Right atrium auricular region (tissue), 2 donors: ENCODE measurements at places on chromosomes 11 and 22. TPM values are rescaled to one million over a fixed set of nuclear protein-coding genes. Genes with fewer than 3 reads are reported as not detected.

- no peaks in the 10 kb centered on the region for H3K27me3 ChIP-seq
- H3K4me3 ChIP-seq = no peak overlapping the region
- no peak for DNase-seq
- H3K36me3 ChIP-seq = no peaks in the 10 kb centered on the region
- no peak overlapping the region for H3K27ac ChIP-seq
Measured at GRCh38 chr22:41028841-41029240, 63.6 kb upstream of the EP300 start.

DNA sequence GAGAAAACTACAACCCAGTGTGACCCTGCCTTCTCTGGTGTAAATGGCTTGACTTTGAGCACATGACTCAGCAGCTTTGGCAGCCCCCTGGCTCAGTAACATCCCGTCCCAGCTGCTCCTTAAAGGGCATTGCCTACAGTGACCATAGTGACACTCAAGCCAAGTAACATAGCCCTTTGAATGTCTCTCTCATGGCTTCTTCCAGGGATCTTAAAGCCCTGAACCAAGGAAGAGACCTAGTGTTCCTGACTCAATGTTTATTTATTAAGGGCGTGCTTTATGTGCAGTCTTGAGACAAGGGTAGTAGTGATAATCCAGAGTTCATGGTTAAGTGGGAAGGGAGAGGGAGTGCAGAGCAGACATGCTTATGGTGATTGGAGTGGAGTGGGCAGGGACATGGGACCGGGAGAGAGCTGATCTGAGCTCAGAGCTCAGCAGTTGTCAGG, 125.7 kb downstream of the PARVA start:
- peaks cover 20% of the 10 kb centered on the region for H3K4me1 ChIP-seq
- peaks cover 40% of the 10 kb centered on the region for H3K36me3 ChIP-seq
- no peaks in the 10 kb centered on the region for H3K27me3 ChIP-seq
- no peak for DNase-seq
- no peak overlapping the region for H3K4me3 ChIP-seq
- H3K27ac ChIP-seq = no peak overlapping the region

DNA sequence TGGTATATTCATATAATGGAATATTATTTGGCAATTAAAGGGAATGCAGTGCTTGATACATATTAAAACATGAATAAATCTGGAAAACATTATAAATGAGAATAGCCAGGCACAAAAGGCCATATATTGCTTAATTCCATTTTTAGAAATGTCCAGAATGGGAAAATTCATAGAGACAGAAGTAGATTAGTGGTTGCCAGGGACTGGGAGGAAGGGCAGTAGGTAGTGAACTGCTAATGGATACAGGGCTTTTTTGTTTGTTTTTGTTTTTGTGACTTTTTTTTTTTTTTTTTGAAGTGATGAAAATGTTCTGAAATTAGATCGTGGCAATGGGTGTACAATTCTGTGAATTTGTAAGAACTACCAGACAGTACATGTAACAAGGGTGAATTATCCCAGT, 86.1 kb downstream of the YAP1 start:
- no peak overlapping the region for H3K27ac ChIP-seq
- H3K4me3 ChIP-seq = no peak overlapping the region
- no peaks in the 10 kb centered on the region for H3K36me3 ChIP-seq
- H3K4me1 ChIP-seq = no peaks in the 10 kb centered on the region

DNA sequence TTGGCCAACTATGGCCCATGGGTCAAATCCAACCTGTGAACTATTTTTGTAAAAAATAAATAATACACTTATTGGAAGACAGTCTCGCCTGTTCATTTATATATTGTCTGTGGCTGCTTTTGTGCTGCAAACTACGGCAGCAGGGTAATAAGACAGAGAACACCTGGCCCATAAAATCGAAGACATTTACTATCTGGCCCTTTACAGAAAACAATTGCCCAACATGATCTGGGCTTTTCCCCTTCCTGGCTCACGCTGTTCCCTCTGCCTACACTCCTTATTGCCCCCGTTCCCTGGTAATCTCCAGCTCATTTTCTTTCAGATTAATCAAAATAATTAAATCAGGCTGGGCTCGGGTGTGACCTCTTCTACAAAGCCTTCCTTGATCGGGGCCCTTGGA, 5.6 kb downstream of the PLAAT2 start:
- H3K27ac ChIP-seq = no peak overlapping the region
- peak; percentile 28 for DNase-seq
- peaks cover 5% of the 10 kb centered on the region for H3K4me1 ChIP-seq
- no peaks in the 10 kb centered on the region for H3K36me3 ChIP-seq
- H3K4me3 ChIP-seq = no peak overlapping the region
- no peaks in the 10 kb centered on the region for H3K27me3 ChIP-seq

DNA sequence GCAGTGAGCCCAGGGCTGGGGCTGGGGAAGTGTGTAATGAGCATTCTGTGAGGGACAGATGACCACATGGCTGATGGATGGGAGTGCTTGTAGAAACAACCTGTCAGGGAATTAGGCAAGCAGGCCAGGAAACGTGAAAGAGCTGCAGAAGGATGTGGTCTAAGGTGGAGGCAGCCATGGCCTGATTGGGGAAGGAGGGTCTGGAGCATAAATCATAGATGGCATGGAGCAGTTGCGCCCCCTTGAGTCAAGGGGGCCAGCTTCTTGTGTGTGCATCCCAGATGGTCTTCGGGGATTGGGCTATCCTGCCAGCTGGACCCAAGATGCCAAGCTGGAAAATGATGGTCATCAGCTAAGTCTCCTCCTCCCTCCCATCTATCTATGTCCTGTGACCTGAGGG, 119.4 kb upstream of the CLPB start:
- H3K4me1 ChIP-seq = no peaks in the 10 kb centered on the region
- no peak overlapping the region for H3K27ac ChIP-seq
- no peaks in the 10 kb centered on the region for H3K27me3 ChIP-seq
- H3K4me3 ChIP-seq = no peak overlapping the region

DNA sequence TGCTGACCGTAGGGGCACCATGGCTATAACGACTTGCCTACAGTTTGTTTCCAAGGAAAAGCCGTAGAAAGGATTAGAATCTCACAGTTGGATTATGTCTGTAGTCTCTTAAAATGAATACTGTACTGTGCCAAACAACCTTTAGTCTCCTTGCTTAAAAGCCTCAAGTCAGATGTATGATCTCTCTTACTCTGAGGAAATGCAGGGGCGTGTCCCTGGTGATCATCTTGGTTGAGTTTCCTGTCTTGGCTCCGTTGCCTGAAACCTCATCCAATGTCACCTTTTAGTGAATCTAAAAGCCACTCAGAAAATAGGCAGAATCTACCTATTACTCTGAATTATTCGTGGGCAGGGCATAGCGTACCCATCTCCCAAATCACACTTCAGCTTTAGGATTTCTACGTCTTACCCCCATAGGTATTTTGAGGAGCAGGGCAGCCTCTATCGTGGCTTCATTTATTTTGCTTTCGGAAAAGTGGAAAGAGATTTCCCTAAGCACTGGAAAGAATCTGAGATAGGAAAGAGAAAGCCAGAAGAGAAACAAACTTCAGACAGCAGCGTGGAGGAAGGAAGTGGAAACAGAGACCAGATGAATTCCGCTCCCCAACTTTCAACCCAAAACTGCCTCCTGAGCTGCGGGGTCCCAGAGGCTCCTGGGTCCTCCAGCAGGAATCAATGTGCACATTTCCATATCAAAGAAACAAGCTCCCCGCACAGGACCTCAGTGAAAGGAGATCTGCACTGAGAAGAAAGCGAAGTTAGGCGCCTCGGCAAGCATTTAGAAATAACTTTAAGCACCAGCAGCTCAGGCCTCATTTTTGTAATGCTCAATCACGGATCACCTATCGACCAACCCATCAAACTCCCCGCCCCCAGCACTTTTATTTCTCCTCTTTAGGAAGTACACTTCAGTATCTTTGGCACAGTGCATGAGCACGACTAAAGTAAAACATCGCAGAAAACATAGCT, 245.8 kb downstream of the ETS1 start:
- no peaks in the 10 kb centered on the region for H3K36me3 ChIP-seq
- no peak for DNase-seq
- no peak overlapping the region for H3K4me3 ChIP-seq
- H3K27ac ChIP-seq = peak overlapping the region; percentile 12
- no peaks in the 10 kb centered on the region for H3K27me3 ChIP-seq

- no peaks in the 10 kb centered on the region for H3K4me1 ChIP-seq
- no peak overlapping the region for H3K4me3 ChIP-seq
- DNase-seq = no peak
- H3K36me3 ChIP-seq = no peaks in the 10 kb centered on the region
- no peaks in the 10 kb centered on the region for H3K27me3 ChIP-seq
Measured at GRCh38 chr11:22715971-22716370, 49.6 kb downstream of the GAS2 start.

GRCh38 chr11:88178191-88178590, 2.9 kb upstream of the RAB38 start:
- no peaks in the 10 kb centered on the region for H3K36me3 ChIP-seq
- H3K27me3 ChIP-seq = no peaks in the 10 kb centered on the region
- H3K27ac ChIP-seq = no peak overlapping the region
- no peaks in the 10 kb centered on the region for H3K4me1 ChIP-seq
- H3K4me3 ChIP-seq = no peak overlapping the region
- DNase-seq = no peak

GRCh38 chr11:114115451-114115928, 56.0 kb downstream of the ZBTB16 start:
- no peaks in the 10 kb centered on the region for H3K27me3 ChIP-seq
- peaks cover 97% of the 10 kb centered on the region for H3K4me1 ChIP-seq
- DNase-seq = no peak

- no peaks in the 10 kb centered on the region for H3K27me3 ChIP-seq
- H3K4me3 ChIP-seq = no peak overlapping the region
- H3K27ac ChIP-seq = no peak overlapping the region
- peaks cover 27% of the 10 kb centered on the region for H3K4me1 ChIP-seq
- no peak for DNase-seq
Measured at GRCh38 chr11:118411530-118411929, 10.1 kb downstream of the ATP5MG start.

DNA sequence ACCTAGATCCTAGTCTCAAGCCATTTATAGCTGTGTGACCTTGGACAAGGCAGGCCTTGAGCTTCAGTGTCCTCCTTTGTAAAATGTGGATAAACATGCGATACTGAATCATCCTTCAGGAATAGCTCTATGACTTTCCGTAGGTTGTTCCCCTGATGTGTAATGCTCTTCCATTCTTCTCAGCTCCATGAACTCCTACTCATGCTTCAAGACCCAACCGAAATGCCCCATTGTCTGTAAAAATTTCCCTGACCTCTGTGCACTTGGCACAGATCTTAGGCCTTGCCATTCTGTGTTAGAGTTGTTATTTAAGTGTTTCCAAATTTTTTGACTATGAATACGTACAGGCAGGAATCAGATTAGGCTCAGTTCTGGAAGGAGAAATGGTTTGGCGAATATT, 3.3 kb upstream of the BEST1 start:
- no peaks in the 10 kb centered on the region for H3K36me3 ChIP-seq
- no peak overlapping the region for H3K27ac ChIP-seq
- H3K4me3 ChIP-seq = no peak overlapping the region
- no peak for DNase-seq
- H3K27me3 ChIP-seq = no peaks in the 10 kb centered on the region
- H3K4me1 ChIP-seq = peaks cover 19% of the 10 kb centered on the region

GRCh38 chr11:107696140-107696539, 15.7 kb downstream of the SLN start:
- no peaks in the 10 kb centered on the region for H3K27me3 ChIP-seq
- H3K4me3 ChIP-seq = no peak overlapping the region
- no peak for DNase-seq
- H3K36me3 ChIP-seq = no peaks in the 10 kb centered on the region

DNA sequence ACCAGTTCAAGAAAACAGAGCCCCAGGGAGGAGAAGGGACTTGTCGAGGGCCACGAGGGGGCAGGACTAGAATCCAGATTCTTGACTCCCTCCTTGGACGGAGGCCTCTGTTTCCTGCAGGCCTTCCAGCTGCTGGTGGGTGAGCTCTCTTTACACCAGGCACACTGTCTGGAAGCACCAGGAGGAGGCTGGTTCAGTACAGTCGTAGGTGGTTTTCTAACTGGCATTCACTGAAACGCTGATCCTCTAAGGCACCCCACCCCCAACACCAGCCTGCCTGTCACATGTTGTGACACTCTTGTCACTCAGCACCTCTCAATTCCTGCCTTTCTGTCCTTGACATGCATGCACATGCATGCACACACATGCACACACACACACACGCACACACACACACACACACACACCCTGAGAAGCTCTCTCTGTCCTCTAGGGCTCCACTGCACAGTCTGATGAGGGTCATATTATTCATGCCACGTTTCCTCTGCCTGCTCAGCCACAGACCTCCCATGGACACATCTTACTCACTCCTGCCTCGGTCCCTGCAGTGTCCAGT, 751 bp downstream of the MS4A10 start:
- H3K4me1 ChIP-seq = no peaks in the 10 kb centered on the region
- DNase-seq = no peak
- H3K36me3 ChIP-seq = no peaks in the 10 kb centered on the region
- H3K4me3 ChIP-seq = no peak overlapping the region

- no peak overlapping the region for H3K4me3 ChIP-seq
- no peaks in the 10 kb centered on the region for H3K27me3 ChIP-seq
- H3K36me3 ChIP-seq = no peaks in the 10 kb centered on the region
- H3K27ac ChIP-seq = no peak overlapping the region
- no peak for DNase-seq
Measured at GRCh38 chr11:20238712-20239111, 78.4 kb upstream of the DBX1 start.

- H3K4me1 ChIP-seq = no peaks in the 10 kb centered on the region
- DNase-seq = no peak
- no peak overlapping the region for H3K27ac ChIP-seq
- H3K27me3 ChIP-seq = no peaks in the 10 kb centered on the region
- no peak overlapping the region for H3K4me3 ChIP-seq
- peaks cover 10% of the 10 kb centered on the region for H3K36me3 ChIP-seq
Measured at GRCh38 chr11:60927061-60927592, 2.9 kb downstream of the TMEM132A start.

DNA sequence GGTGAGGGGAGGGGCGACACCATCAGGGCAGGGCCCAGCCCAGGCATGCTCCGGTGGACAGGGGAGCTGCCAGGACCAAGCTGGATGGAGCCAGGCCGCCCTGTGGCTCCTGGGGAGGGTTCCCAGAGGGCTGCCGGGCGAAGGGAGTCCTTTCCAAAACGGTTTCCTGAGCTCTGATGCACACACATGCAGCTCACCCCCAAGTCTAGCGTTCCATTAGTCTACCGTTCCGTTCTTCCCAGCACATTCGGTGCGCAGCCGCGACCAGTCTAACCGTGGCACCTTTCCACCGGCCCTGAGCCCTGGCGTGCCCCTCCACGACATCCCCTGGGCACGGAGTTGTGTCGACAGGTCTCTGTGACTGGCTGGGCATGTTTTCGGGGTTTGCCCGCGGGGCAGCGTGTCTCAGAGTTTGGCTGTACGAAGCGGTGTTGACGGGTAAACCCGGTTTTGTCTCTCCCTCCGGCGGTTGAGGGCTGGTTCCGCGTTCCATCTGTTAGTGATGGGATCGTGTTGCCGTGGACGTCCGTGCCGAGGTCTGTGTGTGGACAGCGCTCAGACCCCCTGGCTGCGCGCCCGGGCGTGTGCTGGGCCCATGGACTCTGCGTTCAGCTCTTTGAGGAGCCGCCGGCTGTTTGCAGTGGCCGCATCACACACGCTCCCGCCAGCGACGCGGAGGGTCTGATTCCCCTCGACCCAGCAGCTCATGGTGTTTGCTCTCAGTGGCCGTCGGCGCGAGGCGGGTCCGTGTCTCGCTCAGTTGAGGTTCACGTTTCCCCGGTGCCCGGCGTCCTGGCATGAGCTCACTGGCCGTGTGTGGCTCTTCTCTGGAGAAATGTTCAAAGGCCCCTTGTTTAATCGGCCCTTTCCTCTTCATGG, 121.2 kb downstream of the IGLL1 start:
- DNase-seq = no peak
- H3K4me3 ChIP-seq = no peak overlapping the region
- no peaks in the 10 kb centered on the region for H3K27me3 ChIP-seq
- no peaks in the 10 kb centered on the region for H3K4me1 ChIP-seq

The NXPE1 gene
- not detected for total RNA-seq

The NPTXR gene
- 18.0 TPM for total RNA-seq

The GAB2 gene
- total RNA-seq = 22.0 TPM
